ENCODE measurements at places on chromosomes 6 and 20.

DNA sequence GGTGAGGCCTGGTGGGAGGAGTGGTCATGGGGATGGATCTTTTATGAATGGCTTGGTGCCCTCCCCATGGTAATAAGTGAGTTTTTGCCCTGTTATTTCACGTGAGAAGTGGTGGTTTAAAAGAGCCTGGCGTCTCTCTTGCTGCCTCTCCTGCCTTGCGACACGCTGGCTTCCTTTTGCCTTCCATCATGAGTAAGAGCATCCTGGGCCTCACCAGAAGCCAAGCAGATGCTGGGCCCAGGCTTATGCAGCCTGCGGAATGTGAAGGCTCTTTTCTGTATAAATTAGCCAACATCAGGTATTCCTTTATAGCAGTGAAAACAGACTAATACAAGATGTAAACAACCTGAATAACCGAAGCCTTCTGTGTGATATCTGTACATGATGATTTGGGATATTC is 27.6 kb downstream of the VTA1 start:
- no peak for DNase-seq

DNA sequence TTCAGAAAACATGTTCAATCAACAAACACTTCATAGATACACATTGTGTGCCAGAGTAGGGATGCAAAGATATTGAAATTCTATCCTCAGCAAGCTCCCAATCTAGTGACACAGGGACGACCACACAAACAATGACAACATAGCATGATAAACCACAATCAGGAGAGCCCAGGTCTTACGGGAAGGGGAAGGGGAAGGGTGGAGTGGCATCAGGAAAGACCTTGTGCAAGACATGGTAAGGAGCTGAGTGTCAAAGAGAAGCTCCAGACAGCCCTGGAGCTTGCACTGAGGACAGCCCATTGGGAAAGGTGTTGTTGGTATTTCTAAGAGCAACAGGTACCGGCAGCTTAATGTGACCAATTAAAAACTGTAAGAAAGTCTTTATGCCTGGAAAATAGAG is 103.6 kb downstream of the PDE7B start:
- DNase-seq, result no peak

- no peak for DNase-seq
Measured at GRCh38 chr6:97207383-97207782, 75.6 kb downstream of the MMS22L start.

GRCh38 chr6:106771822-106772221 is 142.4 kb downstream of the QRSL1 start:
- no peak for DNase-seq

GRCh38 chr6:168195712-168196111 is 116.7 kb upstream of the FRMD1 start:
- no peak for DNase-seq

DNA sequence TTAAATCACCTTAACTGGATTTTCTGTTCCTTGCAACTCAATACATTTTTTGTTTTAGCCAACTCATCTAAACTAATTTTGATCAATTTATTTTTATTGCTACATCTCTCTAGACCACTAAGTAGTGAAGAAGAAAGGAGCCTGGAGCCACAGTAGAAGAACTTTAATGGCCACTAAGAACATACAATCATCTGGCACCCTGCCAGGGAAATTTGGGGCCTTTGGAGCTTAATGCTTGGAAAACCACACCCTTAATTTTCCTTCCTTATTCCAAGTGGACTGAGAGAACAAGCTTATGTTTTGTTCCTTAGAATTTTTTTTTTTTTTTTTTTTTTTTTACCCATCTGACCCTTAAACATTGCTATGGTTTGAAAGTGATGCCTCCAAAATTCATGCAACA is 12.0 kb upstream of the GMDS start:
- DNase-seq, result no peak

- no peak for DNase-seq
Measured at GRCh38 chr6:43295456-43295855, 2.6 kb upstream of the SLC22A7 start.

GRCh38 chr20:21303872-21304586 is 898 bp downstream of the XRN2 start:
- no peak for DNase-seq

- DNase-seq, result no peak
Measured at GRCh38 chr6:115945306-115945705, 115.4 kb downstream of the FRK start.

DNA sequence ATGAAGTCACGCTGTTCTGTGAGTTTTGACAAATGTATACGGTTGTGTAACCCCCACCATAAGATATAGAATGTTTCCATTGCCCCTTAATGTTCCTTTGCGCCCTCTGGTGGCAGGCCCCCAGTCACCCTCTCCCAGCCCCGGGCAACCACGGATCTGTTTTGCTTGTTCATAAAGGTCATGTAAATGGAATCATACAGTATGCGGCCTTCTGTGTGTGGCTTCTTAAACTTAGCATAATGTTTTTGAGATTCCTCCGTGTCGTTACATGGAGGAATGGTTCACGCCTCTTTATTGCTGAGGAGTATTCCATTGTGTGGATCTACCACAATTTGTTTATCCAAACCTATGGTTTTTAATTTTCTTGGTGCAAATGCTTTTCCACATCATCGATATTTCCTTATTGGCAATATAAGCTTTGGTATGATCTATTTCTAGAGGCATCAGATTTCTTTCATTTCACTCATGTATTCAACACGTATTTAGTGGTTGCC is 28.4 kb downstream of the LYRM2 start:
- DNase-seq, result peak; percentile 77

- no peak for DNase-seq
Measured at GRCh38 chr6:159033160-159034049, 11.4 kb downstream of the TAGAP start.

DNA sequence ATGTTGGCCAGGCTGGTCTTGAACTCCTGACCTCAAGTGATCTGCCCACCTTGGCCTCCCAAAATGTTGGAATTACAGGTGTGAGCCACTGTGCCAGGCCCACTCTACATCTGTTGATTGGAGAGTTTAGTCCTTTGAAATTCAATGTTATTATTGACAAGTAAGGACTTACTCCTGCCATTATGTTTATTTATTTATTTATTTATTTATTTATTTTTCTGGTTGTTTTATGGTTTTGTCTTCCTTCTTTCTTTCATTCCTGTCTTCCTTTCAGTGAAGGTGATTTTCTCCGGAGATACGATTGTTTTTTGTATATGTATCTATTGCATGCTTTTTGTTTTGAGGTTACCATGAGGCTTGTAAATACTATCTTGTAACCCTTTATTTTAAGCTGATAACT is 602.6 kb downstream of the EPM2A start:
- DNase-seq, result no peak

DNA sequence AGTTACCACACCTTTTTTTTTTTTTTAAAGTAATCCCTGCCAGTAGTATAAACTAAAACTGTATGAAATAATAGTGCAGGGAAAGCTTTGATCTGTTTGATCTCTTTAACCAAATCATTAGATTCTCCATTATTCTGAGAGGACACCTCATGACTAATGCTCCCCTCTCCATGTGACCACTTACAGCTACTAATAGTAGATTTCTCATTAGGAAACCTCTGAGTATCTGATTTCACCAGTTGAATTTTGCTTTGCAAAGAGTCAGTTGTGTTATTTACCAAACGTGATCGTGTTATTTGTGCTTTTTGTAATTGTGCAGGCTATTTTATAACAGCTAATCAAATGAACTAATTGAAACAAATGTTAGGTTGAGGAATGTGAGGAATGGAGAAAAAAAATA is 12.5 kb downstream of the CASP8AP2 start:
- DNase-seq, result no peak
